Amniotic epithelial cell (primary cell): ENCODE measurements at places on chromosomes 7 and 10.
A peak's percentile ranks its signal among the peaks of the same experiment; 100 is the strongest.

GRCh38 chr7:10211016-10211415, 762.7 kb upstream of the PHF14 start:
- no peak for DNase-seq

DNA sequence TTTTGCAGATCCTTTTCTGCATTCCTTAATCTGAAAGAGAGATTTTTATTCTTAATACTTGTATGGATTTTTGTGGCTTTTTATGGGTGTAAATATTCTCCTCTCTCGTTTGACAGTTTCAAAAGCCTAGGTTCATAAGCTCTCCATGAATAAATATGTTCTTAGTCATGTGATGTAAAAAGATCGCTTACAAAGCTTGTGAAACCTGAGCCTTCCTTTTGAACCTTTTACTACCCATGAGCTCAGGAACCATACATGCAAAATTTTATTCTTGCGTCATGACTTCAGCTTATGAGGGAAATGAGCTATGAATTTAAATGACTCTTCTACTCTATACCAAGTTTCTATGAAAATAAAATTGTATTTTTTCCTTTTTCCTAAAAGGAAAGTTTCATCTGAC, 98.7 kb downstream of the POLL start:
- peak; percentile 61 for DNase-seq

DNA sequence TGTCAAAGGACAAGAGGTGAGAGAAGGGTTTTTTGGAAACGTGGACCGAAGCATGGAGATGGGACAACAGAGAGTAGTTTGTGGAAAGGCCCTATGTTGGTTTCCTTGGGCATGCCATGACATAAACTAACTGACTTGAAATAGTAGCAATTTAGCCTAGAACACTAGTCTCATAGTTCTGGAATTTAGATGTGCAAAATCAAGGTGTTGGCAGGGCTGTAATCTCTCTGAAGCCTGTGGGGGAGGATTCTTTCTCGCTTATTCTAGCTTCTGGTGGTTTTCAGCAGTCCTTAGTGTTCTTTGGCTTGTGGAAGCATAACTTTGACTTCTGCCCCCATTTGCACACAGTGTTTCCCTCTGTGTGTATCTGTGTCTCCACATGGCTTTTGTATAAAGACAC, 283.4 kb downstream of the GFRA1 start:
- peak; percentile 68 for DNase-seq

DNA sequence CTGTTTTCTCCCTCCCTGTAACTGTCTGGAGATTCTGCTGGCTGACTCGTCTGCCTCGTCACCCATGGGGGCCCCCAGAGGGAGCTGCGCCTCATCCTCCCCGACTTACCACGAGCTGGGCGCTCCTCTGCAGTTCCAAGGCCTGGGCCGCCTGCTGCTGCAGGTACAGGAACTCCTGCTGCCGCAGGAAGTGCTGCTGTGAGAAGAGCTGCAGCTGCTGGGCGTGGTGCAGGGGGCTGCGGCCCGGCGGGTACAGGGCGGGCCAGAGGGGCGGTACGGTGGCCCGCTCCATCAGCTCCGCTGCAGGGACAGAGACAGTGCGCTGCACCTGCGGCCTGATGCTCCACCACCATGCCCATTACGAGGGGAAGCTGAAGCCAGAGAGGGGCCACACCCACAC, 47.7 kb downstream of the TNRC18 start:
- no peak for DNase-seq

- DNase-seq: no peak
Observed at GRCh38 chr10:15642095-15642494, 77.6 kb downstream of the ITGA8 start.

DNA sequence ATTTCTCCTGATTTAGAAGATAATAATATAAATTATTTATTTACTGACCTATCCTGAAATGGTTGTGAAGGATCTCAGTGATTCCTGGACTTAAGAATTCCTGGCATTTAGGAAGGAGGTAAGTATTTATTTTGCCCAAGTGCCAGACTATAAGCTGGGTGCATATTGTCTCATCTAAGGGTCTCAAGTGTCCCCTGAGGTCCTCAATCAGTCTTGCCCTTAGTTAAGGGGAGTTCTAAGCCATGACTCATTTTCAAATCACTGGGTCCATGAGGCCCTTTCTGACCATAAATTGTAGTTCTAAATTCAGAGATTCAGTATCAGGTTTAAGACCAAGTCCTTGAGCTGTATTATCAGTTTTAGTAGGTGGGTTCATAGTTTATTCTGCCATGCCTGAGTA, 251.6 kb upstream of the MEOX2 start:
- DNase-seq: no peak
